ENCODE measurements at places on chromosomes 6 and 20.
A peak's percentile ranks its signal among the peaks of the same experiment; 100 is the strongest.

- DNase-seq, result no peak
Measured at GRCh38 chr20:49352751-49353150, 74.9 kb upstream of the ZNFX1 start.

DNA sequence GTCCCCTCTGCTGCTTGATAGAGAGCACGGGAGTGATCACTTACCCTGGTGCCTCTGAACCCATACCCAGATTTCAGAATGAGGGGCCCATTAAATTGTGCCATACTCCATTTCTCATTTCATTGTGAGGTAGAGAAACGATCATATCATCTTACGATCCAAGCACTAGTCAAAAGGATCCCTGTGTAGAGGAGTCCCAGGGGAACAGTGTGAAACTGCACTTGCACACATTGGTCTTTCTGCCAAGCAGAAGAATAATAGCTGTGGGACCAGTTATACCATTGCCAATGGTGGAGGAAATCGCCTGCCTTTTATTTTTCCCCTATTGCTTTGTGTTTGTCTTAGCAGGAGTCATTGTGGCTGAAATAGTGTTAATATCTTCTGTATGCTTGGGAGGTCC, 161.9 kb downstream of the FARS2 start:
- DNase-seq, result no peak

GRCh38 chr6:17813542-17813941, 106.8 kb upstream of the NUP153 start:
- no peak for DNase-seq

DNA sequence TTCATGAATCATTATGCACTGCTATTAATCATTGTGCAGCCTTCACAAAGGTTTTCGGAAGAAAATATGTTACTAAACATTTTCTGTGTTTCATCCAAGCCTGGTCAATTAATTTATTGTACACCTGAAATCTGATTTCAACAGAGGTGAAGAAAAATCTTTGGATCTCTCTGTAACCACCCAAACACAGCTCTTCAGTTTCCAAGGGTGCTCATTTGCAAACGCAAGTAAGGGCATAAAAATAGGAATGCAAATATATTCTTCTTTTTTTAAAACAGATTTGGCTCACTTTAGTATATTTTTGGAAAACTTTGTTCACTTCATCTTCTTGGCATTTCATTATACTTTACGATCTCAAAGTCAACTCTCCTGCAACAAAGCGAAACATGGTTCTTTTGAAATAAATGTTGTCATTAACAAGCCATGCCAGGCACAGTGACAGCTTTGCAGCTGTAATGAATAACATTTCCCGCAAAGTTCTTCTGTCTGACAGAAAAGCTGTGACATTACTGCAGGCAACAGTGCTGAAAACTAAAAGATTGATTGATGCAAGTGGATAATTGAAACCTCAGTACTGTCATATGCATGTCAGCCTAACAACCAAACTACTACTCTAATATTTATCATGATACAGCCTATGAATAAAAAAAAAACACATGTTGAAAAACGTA, 348.3 kb downstream of the FRK start:
- no peak for DNase-seq

DNA sequence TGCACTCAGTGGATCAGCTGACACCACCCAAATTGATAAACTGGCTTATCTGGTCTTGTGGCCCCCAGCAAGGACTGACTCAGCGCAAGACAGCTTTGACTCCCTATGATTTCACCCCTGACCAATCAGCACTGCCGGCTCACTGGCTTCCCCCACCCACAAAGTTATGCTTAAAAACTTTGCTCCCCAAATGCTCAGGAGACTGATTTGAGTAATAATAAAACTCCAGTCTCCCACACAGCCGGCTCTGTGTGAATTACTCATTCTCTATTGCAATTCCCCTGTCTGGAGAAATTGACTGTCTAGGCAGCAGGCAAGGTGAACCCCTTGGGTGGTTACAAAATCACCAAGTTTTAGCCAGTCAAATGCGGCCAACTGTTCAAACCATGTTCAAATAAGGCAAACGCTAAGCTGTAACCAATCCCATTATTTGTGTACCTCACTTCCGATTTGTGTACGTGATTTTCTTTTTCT, 32.5 kb downstream of the SLC22A2 start:
- peak; percentile 12 for DNase-seq

DNA sequence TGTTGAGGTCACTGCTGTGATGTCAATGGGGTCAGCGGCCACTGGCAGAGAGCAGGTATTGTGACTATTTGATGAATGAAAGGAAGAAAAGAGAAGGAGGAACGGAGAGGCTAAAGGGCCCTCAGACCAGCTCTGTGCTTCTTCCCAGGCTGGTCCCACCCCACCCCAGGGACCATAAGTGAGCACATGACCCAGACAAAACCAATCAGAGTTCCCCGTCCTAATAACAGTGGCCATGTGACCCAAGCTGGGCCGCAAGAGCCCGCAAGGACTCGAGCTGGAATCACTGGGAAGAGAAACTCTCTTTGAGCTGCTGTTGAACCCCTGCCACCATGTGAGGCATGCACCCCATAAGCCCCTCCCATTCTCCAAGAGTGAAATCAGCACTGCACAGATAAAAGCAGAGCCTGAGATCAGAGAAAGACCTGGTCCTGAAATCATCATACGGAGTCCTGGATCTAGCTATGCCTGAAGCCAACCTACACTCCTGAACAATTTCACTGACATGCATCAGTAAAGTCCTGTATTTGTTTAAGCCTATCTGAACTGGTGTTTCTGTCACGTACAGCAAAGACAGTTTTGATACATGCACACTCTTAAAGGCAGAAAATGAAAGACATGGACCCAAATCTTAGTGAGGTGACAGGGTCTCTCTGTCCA, 90.2 kb downstream of the PREX1 start:
- DNase-seq, result no peak

- no peak for DNase-seq
Measured at GRCh38 chr20:24985802-24986201, 6.7 kb downstream of the APMAP start.

DNA sequence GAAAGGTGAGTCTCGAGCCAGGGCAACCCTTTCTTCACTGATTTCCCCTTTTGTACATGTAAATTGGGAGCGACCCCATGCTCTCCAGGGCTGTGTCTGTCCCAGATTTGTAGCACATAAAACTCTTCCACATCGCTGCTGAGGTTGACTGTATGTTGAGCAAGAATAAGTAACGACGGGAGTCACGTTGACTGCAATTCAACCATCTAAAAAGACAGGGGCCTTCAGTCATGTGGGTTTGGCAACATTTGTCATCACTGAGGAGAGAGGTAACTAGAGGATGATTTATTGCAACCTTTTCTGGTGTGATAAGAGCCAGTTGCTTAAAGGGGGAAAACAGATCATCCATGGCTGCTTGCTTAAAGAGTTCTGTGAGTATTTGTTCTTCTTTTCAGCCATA, 159.4 kb upstream of the SULF2 start:
- no peak for DNase-seq

DNA sequence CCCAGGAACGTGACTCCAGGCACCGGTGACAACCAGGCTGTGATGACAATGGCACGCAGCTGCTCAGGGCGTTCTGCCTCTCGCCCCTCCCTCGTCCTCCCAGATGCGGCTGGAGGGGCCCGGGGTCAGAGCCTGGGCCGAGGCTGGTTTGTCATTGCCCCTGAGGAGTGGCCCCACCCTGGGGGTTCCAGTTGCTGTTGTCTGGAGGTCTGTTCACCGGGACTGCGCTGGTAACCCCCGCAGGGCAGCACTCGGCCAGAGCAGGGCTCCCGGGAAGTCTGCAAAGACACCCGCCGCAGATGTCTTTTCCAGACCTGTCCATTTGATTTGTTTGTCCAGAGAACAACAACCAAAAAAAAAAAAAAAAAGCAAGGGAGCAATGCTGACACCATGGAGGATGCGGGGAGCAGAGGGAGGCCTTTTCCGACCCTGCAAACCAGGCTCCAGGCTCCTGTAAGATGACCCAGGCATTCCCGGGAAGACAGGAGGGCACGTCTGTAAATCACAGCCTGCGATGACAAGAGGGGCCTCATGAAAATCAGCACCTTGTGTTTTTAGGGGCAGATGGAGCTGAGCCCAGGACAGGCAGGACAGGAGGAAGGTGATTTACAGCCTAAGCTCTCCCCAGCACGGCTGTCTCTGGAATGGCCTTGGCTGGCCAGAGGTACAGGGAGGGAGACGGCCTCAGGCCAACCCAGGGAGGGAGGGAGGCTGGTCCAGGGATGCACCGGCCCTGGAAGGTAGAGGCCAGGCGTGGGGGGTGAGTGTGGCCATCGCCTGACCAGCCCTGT, 189.3 kb downstream of the ERMARD start:
- DNase-seq, result no peak

- no peak for DNase-seq
Measured at GRCh38 chr6:132400555-132400882, 756 bp downstream of the MOXD1 start.

DNA sequence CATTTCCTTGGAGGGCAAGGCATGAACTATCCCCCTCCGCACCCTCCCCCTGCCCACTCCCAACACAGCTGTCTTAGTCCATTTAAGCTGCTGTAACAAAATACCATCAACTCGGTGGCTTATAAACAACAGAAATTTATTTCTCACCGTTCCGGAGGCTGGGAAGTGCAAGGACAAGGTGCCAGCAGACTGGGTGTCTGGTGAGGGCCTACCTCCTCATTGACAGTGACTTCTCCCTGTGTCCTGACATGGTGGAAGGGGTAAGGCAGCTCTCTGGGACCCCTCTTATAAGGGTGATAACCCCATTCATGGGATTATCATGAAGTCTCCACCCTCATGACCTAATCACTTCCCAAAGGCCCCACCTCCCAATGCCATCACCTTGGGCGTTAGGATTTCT, 114.3 kb upstream of the MAFB start:
- no peak for DNase-seq

- DNase-seq, result no peak
Measured at GRCh38 chr6:157956171-157956730, 25.4 kb upstream of the SYNJ2 start.

DNA sequence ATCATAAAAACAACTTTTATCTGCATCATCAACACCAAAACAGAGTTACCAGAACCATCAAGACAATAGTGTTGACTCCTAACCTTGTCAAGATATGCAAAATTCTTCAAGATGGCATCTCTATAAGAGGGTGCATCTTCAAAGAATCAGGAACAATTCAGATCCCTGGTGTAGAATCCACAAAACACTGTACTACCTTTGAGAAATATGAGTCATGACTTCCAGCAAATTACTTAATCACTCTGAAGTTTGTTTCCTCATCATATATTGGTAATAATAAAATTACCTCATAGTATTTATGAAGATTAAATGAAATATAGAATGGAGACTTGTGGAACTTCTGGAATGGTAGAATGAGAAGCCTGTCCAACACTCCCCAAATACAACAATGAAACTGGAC, 221.3 kb upstream of the SUPT3H start:
- DNase-seq, result no peak

DNA sequence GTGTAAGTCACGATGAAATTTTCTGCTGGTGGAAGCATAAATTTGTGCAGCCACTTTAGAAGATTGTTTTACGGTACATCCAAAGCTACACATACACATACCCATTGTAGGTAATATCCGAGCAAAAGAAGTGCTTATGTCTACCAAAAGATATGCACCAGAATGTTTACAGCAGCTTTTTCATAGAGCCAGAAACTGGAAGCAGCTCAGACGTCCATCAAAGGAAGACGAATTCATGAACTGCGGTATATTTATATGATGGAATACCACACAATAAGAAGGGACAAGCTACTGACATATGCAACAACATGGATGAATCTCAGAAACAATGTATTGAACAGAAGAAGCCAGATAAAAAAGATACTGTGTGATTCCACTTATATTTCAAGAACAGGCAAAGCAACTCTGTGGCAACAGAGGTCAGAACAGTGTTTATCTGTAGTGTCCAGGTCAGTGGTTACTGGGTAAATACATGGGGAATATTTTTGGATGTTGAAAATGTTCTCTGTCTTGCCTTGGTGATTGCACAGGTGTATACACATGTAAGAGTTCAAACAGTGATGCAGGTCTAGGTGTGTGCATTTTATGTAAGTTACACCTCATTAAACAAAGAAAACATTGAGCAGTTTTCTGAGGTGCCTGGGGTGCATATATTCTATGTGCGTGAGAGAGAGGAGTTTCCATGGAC, 51.9 kb upstream of the EXOC2 start:
- DNase-seq, result no peak

- DNase-seq, result no peak
Measured at GRCh38 chr20:2751347-2751877, 49.0 kb downstream of the CPXM1 start.

- no peak for DNase-seq
Measured at GRCh38 chr6:157787080-157787479, 36.0 kb upstream of the SNX9 start.

DNA sequence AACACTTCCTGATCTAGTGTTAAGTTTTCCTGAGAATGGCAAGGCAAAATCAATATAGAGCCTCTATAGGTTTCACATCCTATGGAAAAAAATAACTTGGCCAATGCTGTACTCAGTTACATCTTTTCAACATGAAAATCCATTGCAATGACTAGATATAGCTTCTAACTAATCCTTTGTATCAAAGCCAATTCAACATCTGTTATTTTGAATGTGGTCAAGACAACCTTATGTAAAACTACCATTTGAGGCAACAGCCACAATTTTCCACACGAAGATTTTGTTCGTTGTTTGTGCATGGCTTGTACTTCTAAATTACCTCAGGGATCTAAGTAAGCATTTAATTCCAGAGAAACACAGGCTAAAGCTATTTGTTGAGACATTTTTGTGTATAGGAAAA, 637.8 kb upstream of the EYS start:
- DNase-seq, result no peak

GRCh38 chr6:170542031-170542719, 10.9 kb downstream of the PSMB1 start:
- DNase-seq, result no peak

- DNase-seq, result no peak
Measured at GRCh38 chr6:89289710-89290109, 25.4 kb downstream of the GABRR2 start.

- no peak for DNase-seq
Measured at GRCh38 chr6:39466631-39467030, 144.1 kb upstream of the KCNK16 start.

DNA sequence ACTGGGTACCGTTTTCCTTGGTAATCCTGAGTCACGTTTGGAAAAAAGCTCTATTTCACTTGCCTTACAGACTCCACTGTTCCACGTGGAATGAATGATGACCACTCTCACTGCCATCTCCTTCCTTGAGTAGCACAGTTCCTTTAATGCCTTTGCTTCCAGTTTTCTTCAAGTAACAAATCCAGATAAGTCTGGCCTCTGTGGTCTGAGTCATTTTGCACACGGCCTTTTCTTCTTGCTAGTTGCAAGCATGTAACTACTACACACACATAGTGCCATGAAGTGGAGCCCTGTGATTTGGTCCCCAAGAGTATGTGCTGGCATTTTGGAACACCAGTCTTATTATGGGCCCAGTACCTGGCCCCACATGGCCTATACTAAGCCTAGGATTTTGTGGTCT, 182.8 kb downstream of the SASH1 start:
- DNase-seq, result no peak

Data from stimulated activated CD8-positive, alpha-beta memory T cell treated with anti-CD3 and anti-CD28 coated beads, Interleukin-7, amount 100 ng/mL, for 24 hours (primary cell).